ENCODE measurements at places on chromosomes 5 and 9. TPM values are rescaled to one million over a fixed set of nuclear protein-coding genes. Genes with fewer than 3 reads are reported as not detected.
A peak's percentile ranks its signal among the peaks of the same experiment; 100 is the strongest.

DNA sequence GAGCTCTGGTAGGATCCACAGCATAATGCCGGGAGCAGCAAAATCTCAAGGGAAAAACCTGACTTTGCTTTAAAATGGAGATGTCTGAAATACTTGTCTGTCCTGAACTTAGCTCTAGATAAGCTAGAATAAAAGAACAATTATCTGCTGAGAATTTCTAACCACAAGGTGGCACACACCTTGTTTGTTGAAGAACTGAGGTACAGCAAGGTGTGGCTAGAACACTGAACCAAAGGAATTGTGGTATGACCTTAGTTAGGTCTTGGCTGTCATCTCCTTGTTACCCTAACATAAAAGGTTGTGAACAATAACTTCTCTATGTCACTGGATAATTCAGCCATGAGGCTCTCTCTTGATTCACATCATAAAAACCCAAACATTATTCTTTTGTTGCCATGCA lies 72.3 kb upstream of the ANXA1 start:
- DNase-seq: peak; percentile 72

- DNase-seq: no peak
Observed at GRCh38 chr9:81546489-81546888, 142.9 kb downstream of the TLE1 start.

TEX48 gene
- not detected for total RNA-seq

GRCh38 chr9:3842839-3843238 lies 317.0 kb upstream of the RFX3 start:
- no peak for DNase-seq

- no peak for DNase-seq
Observed at GRCh38 chr9:137353223-137354152, 51.4 kb upstream of the NRARP start.

FBXO4 gene
- 9.0 TPM for total RNA-seq

GRCh38 chr9:15982182-15982581 lies 429.3 kb downstream of the CCDC171 start:
- no peak for DNase-seq

- no peak for DNase-seq
Observed at GRCh38 chr5:103258957-103259704, 568 bp downstream of the MACIR start.
